ENCODE measurements at places on chromosomes 7 and 10.

- DNase-seq = peak; percentile 76
Measured at GRCh38 chr7:44638611-44639557, 32.5 kb downstream of the OGDH start.

DNA sequence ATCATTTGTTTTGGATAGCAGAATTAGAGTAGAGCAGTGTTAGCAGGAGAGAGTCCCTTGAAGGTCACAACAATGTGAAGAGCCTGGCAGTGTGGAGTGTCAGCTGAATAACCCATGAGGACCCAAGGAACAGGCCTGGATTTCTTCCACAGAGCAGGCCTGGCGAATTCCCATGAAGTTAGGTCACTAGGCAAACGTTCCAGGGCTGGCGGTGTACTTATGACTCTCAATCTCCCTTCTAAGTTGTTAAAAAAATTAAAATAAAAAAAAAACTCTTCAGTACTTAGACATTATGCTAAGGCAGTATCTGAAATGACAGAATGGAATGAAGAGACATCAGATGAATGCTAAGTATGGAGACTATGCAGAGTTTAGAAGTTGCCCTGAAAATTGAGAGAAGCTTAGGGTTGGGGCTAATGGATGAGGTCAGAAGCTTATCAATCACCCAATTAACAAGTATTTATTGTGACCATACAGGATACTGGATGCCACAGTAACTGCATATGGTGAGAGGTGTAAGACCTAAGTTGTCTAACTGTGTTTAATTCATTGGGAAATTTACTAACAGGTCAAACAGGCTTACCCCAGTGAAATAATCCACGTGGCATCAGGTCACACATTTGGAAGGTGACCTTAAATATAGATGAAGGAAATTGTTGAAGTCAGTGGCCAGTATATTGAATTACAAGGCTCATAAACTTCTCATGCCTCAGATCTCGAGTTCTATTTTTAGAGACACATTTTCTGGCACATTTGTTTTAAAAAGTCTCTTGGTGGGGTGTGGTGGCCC is 126.2 kb upstream of the NRP1 start:
- no peak for DNase-seq

DNA sequence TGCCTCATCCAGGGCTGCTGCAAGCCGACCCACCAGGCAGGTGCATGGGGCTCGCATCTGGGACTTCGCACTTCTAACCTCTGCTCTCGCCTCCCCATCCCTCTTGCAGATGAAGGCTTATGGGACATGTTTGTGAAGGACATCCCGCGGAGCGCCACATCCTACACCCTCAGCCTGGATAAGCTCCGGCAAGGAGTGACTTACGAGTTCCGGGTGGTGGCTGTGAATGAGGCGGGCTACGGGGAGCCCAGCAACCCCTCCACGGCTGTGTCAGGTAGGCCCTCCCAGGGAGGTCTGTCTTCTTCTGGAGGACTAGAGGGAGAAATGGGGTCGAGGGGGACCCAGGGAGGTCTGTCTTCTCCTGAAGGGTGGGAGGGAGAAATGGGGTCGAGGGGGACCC is 448.9 kb upstream of the FOXK1 start:
- DNase-seq = no peak

DNA sequence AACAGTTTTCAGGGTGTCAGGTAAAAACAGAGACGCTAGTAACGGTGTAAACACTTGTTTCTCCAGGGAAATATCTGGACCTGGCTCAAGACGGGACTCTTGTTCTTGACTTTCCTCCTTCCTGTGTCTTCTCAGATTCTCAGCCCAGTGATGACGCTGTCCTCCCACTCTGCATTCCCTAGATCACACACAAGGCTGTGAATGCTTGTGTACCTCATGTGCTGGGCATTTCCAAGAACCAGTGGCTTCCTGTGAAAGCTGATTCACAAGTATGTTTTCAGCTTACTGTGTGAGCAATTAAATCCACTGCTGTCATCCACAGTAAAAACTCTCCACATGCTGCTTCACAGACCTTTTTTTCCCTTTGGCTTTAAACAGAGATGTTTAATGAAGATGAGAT is 193.8 kb upstream of the DPP6 start:
- DNase-seq = no peak

DNA sequence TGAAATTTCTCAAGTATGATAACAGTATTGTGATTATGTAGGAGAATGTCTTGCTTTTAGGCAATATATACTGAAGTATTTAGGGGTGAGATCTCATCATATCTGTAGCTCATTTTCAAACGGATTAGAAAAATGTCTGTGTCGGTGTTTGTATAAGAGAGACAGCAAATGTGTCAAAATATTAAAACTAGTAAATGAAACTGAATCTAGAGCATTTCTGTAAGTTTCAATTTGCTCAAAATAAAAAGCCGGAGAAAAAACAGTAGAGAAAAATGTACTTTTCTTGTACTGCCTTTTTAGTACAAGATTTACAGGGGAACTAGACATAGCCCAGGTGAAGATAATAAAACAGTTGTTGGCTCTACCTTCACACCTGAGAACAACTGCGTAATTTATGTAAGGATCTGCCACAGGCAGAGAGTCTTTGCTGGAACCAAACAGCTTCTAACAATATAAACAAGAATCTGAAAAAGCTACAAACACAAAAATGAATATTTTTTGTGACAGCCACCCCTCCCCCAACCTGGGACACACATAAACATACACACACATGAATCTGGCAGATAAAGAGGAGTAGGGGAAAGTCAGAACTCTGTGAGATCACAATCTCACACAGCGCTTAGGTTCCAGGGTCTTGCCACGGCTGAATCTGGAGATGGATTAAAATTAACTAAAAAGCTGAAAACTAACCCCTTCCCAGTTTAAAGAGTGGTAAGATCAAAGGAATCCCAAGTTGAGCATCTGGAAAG is 153.3 kb downstream of the AVL9 start:
- DNase-seq = no peak

- DNase-seq = no peak
Measured at GRCh38 chr7:89839329-89839728, 314.9 kb upstream of the STEAP1 start.

DNA sequence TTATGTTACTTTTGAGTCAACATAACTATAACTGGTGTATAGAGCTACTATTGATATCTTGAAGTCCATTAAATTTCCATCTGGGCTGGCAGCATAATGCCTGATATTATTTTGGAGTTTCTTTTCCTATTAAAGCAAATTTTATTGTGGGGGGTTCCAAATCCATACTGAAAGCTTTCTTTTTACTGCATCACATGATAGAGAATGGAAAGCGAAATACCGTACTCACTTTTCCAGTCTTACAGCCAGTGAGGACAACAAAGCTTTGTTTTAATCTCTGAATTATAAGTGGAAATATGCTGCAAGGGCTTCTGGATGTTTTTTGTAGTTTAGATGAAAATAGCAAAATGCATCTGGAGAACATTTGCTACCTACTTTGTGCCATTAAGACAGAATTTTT is 477.5 kb upstream of the SEMA3D start:
- DNase-seq = no peak

DNA sequence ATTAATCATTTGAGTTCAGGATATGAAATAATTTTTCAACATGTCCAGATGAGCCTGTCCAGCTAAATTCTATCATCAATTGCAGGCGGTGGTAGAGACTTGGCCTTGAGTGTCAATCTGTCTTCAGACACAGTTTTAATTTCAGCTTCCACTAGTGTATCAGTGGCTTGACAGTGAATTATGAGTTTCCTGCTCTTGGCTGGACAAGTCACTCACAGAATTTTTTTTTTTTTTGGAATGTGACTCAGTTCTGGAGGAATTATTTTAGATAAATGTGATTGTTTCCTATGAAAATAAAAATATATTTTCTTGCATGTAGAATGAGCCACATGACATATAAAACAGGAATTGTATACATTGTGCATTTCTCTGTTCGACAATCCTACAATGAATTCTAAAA is 319.9 kb upstream of the AKR1E2 start:
- no peak for DNase-seq

GRCh38 chr7:142832417-142832816 is 22.5 kb upstream of the EPHB6 start:
- DNase-seq = no peak

- DNase-seq = no peak
Measured at GRCh38 chr10:113316506-113316905, 236.3 kb upstream of the HABP2 start.

DNA sequence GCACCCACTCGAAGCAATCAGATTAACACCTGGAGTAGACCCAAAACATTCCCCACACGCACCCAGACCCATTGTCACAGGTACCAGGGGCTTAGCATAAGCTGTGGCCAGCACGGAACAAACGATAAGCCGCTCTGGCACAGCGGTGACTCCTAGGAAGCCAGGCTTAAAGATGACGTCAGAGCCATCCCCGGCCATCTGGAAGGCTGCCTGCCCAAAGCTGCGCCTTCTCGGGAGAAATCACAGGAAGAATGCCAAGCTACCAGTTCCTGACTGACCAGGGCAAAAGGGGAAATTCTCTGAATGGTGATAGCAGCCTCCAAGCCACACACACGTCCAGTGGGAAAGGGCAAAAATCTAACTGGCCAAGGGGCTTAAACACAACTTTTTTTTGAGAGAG is 13.0 kb upstream of the WIPI2 start:
- no peak for DNase-seq

GRCh38 chr10:125076891-125077541 is 83.3 kb downstream of the CTBP2 start:
- DNase-seq = no peak

GRCh38 chr10:48187713-48188485 is 86.6 kb downstream of the FRMPD2 start:
- no peak for DNase-seq

DNA sequence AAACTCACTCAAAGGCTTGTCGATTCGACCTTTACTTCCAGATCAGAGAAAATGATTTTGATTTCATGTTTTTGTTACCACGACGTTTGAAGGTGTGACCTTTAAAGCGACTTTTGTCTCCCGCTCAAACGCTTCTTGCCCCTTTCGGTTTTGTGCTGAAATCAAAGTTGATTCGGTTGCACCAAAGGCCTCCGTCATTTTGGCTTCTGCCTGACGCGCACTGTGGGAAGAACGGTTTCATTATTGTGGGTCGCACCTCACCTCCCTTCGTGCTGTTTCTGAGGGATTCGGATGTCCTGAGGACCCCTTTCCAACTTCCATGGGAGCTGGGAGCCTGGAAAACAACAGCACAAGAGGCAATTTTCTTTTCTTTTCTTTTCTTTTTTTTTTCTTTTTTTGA is 176.9 kb downstream of the DNAJB6 start:
- peak; percentile 30 for DNase-seq

Measured in CD4-positive, CD25-positive, alpha-beta regulatory T cell (primary cell).